ENCODE measurements at places on chromosomes 13 and 19. TPM values are rescaled to one million over a fixed set of nuclear protein-coding genes. Genes with fewer than 3 reads are reported as not detected.

- no peaks in the 10 kb centered on the region for H3K36me3 ChIP-seq
- DNase-seq, result no peak
- no peaks in the 10 kb centered on the region for H3K4me1 ChIP-seq
- H3K27me3 ChIP-seq, result peaks cover 60% of the 10 kb centered on the region
- no peak overlapping the region for H3K27ac ChIP-seq
Measured at GRCh38 chr13:27789153-27789494, 3.2 kb upstream of the GSX1 start.

DNA sequence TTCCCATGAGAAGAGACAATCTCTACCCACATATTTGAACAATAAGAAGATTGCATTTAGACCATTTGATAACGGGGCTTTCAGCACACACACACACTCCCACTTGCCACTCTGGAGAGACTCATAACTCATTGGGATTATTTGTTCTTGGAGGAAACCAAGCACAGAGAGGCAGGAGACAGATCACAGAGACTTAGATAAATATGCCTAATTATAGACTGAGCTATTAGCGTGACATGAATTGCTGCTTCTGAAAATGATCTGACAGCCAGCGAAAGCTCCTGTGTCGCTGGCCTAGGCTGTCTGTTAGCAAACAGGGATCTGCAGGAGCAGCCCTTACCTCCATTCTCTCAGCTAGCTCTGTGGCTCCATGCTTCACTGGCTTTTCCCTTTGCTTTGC lies 111.4 kb downstream of the CCNA1 start:
- no peaks in the 10 kb centered on the region for H3K4me1 ChIP-seq
- H3K4me3 ChIP-seq, result no peak overlapping the region
- no peak for DNase-seq
- H3K36me3 ChIP-seq, result no peaks in the 10 kb centered on the region
- no peaks in the 10 kb centered on the region for H3K27me3 ChIP-seq

GRCh38 chr13:80454245-80454644 lies 113.3 kb upstream of the SPRY2 start:
- H3K27ac ChIP-seq, result no peak overlapping the region
- no peaks in the 10 kb centered on the region for H3K4me1 ChIP-seq
- no peak overlapping the region for H3K4me3 ChIP-seq
- no peaks in the 10 kb centered on the region for H3K36me3 ChIP-seq
- DNase-seq, result no peak

DNA sequence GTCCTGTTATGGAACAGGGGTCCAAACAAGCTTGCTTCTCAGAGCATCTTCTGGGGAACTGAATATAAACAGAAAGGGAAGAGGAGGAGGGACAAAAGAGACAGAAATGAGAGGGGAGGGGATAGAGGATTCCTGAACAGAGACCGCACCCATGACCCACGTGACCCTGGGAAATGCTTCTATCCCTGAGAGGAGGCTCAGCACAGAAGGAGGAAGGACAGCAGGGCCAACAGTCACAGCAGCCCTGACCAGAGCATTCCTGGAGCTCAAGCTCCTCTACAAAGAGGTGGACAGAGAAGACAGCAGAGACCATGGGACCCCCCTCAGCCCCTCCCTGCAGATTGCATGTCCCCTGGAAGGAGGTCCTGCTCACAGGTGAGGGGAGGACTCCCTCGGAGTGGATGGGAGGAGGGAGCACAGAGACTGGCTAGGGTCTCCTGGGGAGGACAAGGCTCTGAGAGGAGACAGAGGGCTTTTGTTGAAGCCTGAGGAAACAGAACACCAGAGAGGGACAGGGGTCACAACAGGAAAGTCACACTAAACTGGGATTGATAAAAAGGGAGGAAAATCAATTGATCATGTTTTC lies at the start of gene CEACAM6:
Gene CEACAM6, plus strand, starts transcription at position 203 of the 586 bp plus-strand sequence. Its CDS starts 109 bp downstream, at position 312.
- no peak within 1 kb of the TSS for H3K4me3 ChIP-seq
- H3K27ac ChIP-seq, result no peak within 1 kb of the TSS
- DNase-seq, result no peak

DNA sequence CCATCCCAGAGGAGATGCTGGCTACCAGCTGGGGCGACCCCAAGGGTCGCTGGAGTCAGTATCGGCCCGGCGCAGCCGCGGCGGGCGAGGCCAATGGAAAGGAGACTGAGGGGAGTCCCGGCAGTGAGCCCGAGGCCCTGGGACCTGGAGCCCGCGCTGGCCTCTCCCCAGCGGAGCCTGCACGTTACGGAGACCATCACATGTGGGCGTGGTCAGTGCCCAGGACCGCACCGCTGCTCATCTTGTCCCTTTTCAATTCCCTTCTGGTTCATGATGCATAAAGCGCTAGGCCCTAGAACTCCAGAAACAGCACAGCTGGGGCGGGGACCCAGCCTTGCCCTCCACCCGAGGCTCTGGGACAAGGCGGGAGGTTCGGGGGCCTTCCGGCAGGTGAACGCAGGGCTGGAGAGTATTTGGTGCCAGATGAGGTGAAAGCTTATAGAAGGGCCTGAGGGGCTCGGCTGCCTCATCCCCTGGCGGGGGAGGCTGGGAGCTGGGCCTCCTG lies 8.0 kb downstream of the C19orf25 start:
- H3K27me3 ChIP-seq, result peaks cover 66% of the 10 kb centered on the region
- H3K27ac ChIP-seq, result no peak overlapping the region
- H3K4me3 ChIP-seq, result no peak overlapping the region
- peak; percentile 97 for DNase-seq
- H3K36me3 ChIP-seq, result no peaks in the 10 kb centered on the region
- no peaks in the 10 kb centered on the region for H3K4me1 ChIP-seq

DNA sequence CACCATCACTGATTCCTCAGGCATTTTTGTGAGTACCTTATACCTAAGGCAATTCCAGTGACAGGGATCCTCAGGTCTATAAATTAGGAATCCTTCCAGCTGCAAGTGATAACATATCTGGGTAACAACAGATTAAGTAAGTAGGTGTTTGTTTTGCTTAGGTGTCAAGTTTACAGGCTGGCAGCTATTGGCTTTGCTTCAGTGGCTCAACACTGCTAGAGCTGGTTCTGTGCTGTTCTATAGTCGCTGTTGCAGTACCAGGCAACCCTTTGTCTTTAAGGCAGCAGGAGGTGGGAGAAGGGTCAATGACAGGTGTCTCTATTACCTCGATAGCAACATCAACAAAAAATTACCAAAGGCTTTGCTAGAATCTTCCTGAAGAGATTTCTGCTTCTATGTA lies 27.0 kb downstream of the SLC10A2 start:
- no peak overlapping the region for H3K4me3 ChIP-seq
- no peak for DNase-seq
- H3K4me1 ChIP-seq, result no peaks in the 10 kb centered on the region
- no peak overlapping the region for H3K27ac ChIP-seq
- H3K27me3 ChIP-seq, result no peaks in the 10 kb centered on the region
- H3K36me3 ChIP-seq, result no peaks in the 10 kb centered on the region

DNA sequence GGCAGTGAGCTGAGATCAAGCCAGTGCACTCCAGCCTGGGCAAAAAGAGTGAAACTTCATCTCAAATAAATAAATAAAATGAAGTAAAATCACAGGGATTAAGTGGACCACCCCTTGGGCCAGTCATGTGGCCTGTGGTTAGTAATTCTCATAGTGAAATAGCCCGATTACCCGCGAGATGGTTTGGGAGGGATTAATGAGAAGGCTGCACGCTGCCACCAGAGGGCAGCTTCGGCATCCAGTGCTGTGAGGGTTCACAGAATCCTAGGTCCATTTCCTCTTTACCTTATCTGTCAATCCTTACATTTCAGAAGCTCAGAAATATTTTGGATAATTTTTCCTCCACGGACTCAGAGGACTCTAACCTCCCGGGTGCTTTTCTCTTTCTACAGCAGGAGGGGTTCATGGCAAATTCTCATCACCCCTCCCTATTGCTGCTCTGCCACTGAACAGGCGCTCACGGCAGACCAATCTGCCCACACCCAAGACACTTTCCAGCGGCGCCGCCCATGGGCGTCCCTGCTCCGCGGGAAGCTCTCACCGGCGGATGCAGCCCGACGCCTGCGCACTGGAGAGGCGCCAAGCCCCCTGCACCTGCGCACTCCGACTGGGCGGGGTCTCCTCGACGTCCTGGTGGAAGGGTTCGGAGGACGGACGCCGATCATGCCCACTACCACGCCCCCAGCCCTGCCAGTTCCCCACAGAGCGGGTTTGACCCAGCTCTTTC lies 11.0 kb downstream of the ZNF835 start:
- no peaks in the 10 kb centered on the region for H3K27me3 ChIP-seq
- H3K4me3 ChIP-seq, result no peak overlapping the region
- H3K36me3 ChIP-seq, result no peaks in the 10 kb centered on the region
- DNase-seq, result peak; percentile 68

GRCh38 chr13:63288576-63288975 lies 1872.9 kb upstream of the PCDH20 start:
- no peak overlapping the region for H3K27ac ChIP-seq
- no peaks in the 10 kb centered on the region for H3K36me3 ChIP-seq
- no peaks in the 10 kb centered on the region for H3K27me3 ChIP-seq
- no peak for DNase-seq

- DNase-seq, result peak; percentile 32
- H3K4me1 ChIP-seq, result peaks cover 11% of the 10 kb centered on the region
- H3K27me3 ChIP-seq, result no peaks in the 10 kb centered on the region
- no peak overlapping the region for H3K27ac ChIP-seq
Measured at GRCh38 chr19:38838208-38838985, 6.8 kb upstream of the ECH1 start.

The SPRY2 gene
- 6.5 TPM for total RNA-seq

The EDNRB gene
- total RNA-seq, result 0.29 TPM

The ZNF813 gene
- 4.4 TPM for total RNA-seq
